Hepatocyte (in vitro differentiated cells): ENCODE measurements at places on chromosomes 1 and 21. TPM values are rescaled to one million over a fixed set of nuclear protein-coding genes. Genes with fewer than 3 reads are reported as not detected.
A peak's percentile ranks its signal among the peaks of the same experiment; 100 is the strongest.

The CTBS gene
- 33.6 and 38.3 TPM in 2 replicates for polyA plus RNA-seq

GRCh38 chr1:31762726-31763670 is 1.1 kb downstream of the ADGRB2 start:
- DNase-seq, result peak; percentile 90

- DNase-seq, result no peak
These were observed 67.1 kb upstream of the FAM3B start for GRCh38 chr21:41249476-41249875.

The UBL4B gene
- not detected in 2 replicates for polyA plus RNA-seq

The CYP4A22 gene
- polyA plus RNA-seq, result 3.9 and 7.3 TPM in 2 replicates

- no peak for DNase-seq
These were observed 359.8 kb downstream of the LTN1 start for GRCh38 chr21:28632755-28633408.

GRCh38 chr1:61531716-61532115 is 193.2 kb downstream of the TM2D1 start:
- no peak for DNase-seq

DNA sequence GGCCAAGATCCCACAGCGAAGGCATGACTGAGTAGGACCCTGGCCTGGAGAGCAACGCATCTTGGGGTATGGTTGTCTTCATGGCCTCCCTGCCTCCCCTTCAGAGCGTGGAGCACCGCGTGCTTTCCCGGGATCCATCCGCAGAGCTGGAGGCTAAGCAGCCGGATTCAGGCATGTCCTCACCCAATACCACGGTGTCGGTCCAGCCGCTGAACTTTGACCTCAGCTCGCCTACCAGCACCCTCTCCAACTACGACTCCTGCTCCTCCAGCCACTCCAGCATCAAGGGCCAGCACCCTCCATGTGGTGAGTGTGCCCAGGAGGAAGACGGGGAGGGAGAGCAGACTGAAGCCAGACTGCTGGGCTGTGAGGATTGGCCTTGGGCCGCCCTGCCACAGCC is 19.8 kb downstream of the ESPN start:
- DNase-seq, result no peak

- DNase-seq, result no peak
These were observed 154.9 kb downstream of the ZNF648 start for GRCh38 chr1:181906631-181907030.

- DNase-seq, result peak; percentile 75
These were observed 111.7 kb upstream of the IRF2BP2 start for GRCh38 chr1:234721476-234722269.

- DNase-seq, result peak; percentile 23
These were observed 828 bp upstream of the RGS8 start for GRCh38 chr1:182685215-182685614.

GRCh38 chr21:45022736-45023135 is 51.6 kb upstream of the ADARB1 start:
- DNase-seq, result no peak

The MDM4 gene
- 15.4 and 22.5 TPM in 2 replicates for polyA plus RNA-seq

The MXRA8 gene
- 242 and 261 TPM in 2 replicates for polyA plus RNA-seq

DNA sequence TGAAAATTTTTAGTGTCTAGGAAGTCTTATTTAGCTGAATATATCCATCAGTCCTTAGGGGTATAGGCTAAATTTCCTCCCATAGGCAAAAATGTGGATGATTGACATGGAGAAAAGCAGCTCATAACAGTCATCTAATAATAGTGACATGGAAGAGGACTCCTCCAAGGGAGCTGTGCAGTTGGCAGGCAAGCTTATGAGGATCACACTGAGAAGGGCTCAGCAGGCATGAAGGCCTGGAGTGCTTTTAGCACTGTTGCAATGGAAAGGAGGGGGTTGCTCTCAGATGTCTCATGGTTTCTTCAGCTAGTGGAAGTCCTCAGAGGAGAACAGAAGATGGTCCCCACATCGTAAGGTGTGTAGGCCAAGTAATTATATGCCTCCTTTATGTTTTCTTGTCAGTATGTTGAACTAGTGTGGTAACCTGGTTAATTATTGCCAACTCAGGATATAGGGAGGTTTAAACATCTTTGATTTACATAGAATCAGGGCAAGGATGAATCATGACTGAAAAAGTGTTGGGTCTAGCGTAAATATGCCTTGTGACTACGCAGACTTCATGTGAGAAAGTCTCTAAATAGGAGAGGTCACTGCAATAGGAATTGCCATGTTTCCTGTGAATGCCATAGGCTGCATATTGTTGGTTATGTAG is 18.9 kb downstream of the VN1R5 start:
- DNase-seq, result no peak

DNA sequence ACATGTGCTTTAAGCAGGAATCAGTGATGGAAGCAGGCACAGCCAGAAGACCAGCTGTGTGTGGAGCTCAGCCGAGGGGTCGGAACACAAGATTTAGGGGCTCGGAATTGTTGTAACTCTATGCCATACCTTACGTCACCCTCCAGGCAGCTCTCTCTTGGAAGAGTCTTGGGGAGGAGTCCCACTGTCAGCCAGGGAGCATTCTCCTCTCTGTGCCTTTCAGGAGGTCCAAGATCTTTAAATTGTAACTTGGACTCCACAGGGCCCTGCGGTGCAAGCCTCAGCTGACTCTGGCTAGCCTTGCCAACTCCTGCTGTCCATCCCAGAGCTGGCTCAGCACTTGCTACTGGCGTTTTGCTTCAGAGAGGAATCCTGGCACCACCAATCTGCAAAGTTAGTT is 26.4 kb upstream of the ROR1 start:
- no peak for DNase-seq

- DNase-seq, result peak; percentile 88
These were observed 13.5 kb upstream of the SLC19A1 start for GRCh38 chr21:45555557-45556301.

GRCh38 chr1:19054216-19054615 is 97.7 kb upstream of the IFFO2 start:
- DNase-seq, result no peak

- DNase-seq, result peak; percentile 87
These were observed at the start of gene STPG1 for GRCh38 chr1:24413350-24414163. Gene STPG1, minus strand, starts transcription at chr1:24413782. Its CDS starts 12,394 bp downstream, at chr1:24401388.

GRCh38 chr1:232481091-232481490 is 148.8 kb downstream of the SIPA1L2 start:
- DNase-seq, result no peak

The IFI44L gene
- 0.02 and 0.19 TPM in 2 replicates for polyA plus RNA-seq

- no peak for DNase-seq
These were observed 1.7 kb upstream of the C2CD2 start for GRCh38 chr21:41955516-41955915.

- no peak for DNase-seq
These were observed 94.1 kb downstream of the ADGRL2 start for GRCh38 chr1:81894867-81895266.
